Left ventricle myocardium inferior (tissue), 1 donor: ENCODE measurements at places on chromosomes 4 and X.

DNA sequence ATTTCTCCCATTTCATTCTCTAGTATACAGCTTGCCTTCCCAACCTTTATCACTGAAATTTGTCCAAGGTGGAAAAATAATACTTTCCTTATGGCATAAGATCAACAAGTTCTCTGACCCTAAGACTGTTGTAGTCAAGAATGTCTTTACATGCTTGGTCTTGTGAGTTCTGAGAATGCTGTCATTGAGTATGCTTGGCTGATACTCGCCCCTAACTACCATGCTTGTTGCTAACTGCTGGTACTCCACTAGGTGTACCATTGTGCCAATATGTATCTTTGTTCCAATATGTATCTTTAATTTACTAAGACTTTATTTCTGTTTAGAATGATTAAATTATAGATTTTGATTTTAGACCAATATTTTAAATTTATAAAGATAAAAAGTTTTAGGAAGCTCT, 796.4 kb downstream of the PCDH7 start:
- DNase-seq: no peak

DNA sequence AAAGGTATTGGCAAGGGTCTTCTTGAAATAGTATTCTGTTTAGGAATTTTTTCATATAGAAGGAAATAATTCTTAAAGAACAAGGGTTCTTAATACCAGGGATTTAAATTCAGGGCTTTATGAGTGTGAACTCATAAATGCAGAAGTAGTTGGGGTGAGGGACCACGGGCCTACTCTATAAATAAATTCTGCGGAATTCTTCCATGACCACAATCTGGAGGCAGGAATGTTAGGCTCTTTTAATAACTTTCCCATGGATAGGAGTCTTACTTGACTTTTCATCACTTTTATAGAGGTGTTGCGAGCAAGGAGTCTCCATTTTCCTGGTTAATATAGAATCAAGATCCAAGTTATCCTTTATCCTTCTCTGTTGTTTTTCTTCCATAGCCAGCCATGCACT, 76.7 kb upstream of the SLC4A4 start:
- DNase-seq: no peak

DNA sequence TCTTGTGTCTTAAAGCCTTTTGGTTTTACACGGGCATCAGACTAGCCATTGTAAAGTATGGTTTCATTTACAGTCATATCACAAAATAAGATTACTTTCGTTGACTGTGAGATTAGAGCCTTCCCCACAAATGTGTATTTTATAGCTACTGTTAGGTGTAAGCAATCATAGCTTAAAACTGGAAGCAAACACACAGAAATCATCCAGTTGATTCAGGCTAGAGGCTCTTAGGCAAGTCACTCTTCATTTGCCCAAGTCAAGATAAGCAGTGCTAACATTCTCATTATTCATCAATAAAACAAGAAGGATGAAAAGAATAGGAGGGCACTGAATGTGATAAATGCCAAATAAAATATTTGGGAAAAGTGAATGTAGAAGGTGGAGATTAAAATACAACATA, 448.7 kb upstream of the FAM241A start:
- no peak for DNase-seq

GRCh38 chr4:141860974-141861373, 224.6 kb downstream of the IL15 start:
- DNase-seq: no peak

GRCh38 chrX:132094164-132094563, 33.7 kb downstream of the FRMD7 start:
- no peak for DNase-seq

DNA sequence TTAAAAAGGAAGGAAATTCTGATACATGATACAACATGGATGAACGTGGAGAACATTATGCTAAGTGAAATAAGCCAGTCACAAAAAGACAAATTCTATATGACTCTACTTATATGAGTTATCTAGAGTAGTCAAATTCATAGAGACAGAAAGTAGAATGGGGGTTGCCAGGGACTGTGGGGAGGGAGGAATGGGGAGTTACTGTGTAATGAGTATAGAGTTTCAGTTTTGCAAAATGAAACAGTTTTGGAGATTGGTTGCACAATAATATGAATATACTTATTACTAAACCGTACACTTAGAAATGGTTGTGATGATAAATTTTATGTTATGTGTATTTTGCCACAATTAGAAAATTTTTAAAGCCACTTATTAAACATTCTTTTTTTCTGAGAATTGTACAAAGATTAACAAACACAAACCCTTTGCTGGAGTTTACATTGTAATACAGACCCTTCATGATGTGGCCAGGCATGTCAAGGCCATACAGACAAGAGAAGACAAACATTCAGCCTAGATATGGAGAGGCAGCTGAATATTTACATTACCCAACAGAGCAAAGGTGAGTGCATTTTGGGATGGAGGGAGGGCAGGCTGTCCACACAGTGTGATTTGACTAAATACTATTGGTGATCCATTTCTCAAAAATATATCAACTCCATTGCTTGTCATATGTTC, 21.2 kb upstream of the GPC3 start:
- no peak for DNase-seq

DNA sequence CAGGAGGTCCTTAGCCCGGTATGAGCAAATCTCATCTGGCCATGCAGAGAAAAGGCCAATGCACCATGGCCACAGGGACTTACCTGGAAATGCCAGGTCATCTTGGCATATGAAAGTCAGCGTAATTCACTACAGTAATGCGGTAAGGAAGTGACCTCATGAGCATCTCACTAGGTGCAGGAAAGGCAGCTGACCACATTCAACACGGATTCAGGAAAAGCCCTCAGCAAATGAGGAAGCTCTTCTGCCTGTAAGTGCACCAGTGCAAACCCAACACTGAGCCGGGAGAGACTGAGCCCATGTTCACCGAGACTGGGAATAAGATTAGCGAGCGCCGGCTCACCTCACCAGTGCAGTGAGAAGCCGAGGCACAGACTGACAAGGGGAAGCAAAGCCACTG, 23.7 kb downstream of the LRPAP1 start:
- no peak for DNase-seq

- DNase-seq: no peak
Observed at GRCh38 chr4:140742838-140743193, 13.4 kb downstream of the TBC1D9 start.

DNA sequence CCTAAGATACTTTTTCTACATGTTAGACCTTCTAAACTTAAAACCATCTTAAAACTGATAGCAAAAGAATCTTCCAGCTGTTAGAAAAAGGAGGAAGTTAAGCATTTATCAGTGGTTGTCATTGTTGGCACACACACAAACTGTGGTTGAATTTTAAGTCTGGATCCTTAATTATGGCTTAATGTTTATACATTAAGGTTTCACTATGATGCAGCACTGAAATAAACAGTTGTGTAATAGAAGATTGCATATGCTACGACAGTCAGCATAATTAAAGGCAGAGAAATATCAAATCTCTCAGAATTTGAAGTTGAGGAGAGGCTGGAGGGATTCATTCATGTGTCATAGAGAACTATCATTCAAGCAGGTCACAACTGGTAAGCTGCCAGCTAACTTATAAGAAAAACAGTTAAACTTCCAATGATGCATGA, 32.3 kb downstream of the ADGRA3 start:
- no peak for DNase-seq

- no peak for DNase-seq
Observed at GRCh38 chr4:145880355-145880960, 58.2 kb downstream of the ZNF827 start.

GRCh38 chrX:141609111-141609510, 19.6 kb downstream of the SPANXA2 start:
- no peak for DNase-seq

DNA sequence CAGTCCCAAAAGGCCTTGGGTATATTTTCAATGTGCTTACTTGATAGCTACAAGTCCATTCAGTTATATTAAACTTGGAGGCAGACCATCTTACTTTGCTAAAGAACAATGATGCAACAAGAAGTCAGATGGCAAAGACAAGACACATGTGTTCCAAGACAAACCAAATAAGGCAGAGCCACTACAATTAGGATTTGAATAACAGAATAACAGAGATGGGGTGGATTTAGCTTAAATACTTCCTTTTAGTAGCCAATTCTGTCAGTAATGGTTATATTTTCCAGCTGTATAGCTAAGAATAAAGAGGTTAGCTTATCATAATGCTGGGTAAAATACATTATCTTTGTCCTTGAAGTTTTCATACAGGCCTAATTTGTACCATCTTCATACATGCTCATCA, 37.7 kb upstream of the FRAS1 start:
- DNase-seq: no peak

- DNase-seq: no peak
Observed at GRCh38 chr4:7189066-7189465, 3.3 kb upstream of the SORCS2 start.

DNA sequence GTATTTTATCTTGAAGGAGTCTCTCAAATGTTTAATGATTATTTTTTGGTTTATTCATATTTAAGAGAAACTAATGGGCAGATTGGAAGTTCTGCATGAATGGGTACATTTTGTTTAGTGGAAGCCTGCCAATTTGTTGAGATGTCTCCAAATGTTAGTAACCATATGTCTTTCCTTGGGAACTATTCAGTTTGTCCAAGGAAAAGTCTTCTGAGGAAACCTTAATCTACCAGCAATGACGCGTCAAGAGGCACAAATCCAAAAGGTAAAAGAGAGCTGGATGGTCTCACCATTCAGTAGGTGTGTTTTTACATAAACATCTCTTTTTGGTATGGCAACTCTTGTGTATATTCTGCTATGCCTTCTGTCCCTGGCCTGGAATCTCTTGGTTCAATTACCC, 37.4 kb upstream of the NDST3 start:
- no peak for DNase-seq

DNA sequence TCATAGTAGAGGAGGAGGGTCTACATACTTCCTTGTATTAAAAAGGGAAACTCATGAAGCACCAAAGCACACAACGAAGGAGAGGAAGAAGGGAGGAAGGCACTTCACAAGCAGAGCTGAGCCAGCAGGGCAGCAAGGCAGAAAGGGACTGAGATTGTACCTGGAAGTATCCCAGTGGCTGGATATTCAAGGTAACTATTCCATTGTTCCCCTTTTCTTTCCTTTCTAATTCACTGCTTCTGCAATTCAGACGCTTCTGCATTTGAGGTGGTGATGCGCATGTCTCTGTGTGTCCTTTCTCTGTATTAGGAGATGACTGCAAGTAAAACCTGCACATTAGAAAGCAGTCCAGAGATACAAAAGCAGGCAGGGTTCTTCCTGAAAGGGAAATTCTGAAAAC, 54.9 kb downstream of the UBQLN2 start:
- DNase-seq: no peak
